WERI-Rb-1 (cell line): ENCODE measurements at places on chromosomes 7 and 10.

GRCh38 chr10:86151613-86152012 lies 215.0 kb downstream of the GRID1 start:
- no peak for DNase-seq

DNA sequence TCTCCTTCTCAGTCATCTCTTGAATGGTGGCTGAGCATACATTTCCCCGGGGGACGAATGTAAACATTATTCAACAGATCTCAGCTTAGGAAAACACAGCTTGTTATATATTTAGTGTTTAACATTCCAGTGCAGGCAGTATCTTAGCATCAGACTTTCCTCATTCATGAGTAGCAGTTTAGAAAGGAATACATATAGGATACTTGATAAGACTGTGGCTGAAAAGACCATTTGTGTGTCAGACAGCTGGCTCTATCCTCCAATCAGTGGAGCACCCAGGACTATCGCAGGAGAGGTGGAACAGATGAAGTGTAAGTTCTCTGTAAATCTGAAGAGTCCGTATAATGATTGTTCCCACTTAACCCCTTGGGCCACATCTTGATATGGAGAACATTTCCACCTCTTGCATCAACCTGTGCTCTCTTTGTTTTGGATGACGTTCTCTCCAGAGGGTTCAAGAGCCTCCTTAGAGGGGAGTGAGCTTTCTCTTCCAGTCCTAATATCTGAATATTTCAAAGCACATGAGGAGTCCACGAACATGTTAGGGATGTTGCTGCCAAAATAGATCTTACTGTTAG lies 34.0 kb downstream of the ERLIN1 start:
- DNase-seq = no peak

- DNase-seq = no peak
Observed at GRCh38 chr7:2955269-2955668, 88.4 kb downstream of the CARD11 start.

- no peak for DNase-seq
Observed at GRCh38 chr7:138958391-138958956, 22.7 kb downstream of the KIAA1549 start.

DNA sequence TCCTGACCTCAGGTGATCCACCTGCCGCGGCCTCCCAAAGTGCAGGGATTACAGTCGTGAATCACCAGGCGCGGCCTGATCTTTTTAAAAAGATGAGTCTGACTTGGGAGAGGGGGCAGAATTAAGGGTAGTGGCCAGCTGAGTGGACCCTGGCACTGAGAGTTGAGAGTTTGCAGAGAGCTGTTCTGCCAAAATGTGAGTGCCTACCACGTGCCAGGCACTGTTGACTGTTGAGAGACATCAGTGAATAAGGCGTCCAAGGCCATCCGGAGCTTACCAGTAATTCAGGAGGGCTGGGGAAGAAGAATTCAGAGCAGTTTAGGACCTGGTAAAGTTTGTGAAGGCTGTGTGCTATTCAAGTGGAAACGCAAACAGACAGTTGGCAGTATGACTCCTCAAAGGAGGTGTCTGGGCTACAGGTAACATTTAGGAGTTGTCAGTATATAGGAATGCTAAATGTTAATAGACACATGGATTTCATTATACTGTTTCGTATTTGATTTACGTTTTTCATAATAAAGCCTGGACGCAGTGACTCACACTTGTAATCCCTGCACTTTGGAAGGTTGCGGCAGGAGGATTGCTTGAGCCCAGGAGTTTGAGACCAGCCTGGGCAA lies 1.5 kb downstream of the NIPSNAP2 start:
- DNase-seq = peak; percentile 8

GRCh38 chr10:70051848-70052247 lies 798 bp upstream of the MACROH2A2 start:
- DNase-seq = no peak

GRCh38 chr7:5758753-5759335 lies 22.6 kb downstream of the RNF216 start:
- no peak for DNase-seq

DNA sequence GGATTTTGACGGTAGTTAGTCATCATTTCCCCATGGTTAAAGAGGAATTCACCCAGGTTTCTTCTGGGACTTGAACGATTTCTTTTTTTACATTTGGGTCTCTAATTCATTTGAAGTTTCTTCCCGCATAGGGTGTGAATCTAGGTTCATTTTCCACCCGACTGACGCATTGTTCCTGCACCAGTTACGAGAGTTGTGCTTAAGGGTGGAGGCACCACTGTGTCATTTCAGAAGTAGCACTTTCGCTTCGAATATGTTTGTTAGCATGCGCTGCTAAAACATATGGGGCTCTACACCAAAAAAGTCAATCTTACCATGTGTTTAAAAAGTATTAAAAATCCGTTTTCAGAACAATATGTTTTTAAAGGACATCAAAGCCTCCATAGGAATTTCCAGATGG lies 140.3 kb downstream of the VIPR2 start:
- no peak for DNase-seq

DNA sequence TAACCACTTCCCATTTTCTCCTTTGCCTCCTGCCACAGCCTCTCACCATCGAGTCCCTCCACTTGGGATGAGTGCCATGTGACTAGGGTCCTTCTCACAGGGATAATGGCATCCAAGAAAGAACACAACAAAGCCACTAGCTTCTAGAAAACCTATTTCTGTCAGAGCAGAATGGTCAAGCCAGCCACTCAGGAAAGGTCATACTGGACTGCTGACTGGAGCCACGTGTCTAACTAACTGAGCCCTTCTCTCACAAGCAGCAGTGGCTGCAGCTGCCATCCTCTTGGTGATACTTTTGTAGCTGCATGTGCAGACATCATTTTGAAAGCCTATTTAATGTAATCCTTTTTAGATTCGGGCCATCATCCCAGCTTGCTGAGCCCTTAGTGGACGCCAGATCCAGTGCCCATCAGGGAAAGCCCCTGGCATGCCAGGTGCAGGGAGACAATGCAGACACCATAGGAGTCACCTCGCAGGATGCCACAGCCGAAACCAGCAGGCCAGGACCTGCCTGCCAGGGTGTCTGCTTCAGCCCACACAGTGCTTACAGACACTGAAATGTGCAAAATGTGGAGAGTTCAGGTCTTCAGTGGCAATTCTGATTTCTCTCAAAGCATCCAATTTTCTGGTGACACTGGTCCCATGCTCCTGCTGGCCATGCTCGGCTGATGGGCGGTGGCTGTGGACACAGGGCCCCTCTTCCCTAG lies 98.3 kb upstream of the DDC start:
- no peak for DNase-seq

- DNase-seq = no peak
Observed at GRCh38 chr7:159246702-159247480, 102.2 kb upstream of the VIPR2 start.

DNA sequence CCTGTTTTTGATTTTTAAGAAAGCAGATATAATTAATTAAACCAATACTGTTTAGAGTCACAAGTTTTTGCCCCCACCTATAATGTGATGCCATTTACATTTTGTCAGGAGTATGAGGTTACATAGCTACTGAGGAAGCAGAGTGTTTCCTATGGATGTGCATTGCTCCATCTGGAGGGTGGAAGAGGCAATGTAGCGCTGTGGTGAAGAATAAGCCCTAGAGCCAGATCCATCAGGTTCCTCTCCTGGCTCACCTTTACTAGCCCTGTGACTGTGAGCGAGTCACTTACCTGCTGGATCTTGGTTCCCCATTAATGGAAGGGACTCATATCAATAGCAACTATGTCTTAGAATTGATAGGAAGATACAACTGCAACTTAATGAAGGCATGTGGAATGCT lies 216.0 kb downstream of the GPAM start:
- no peak for DNase-seq

DNA sequence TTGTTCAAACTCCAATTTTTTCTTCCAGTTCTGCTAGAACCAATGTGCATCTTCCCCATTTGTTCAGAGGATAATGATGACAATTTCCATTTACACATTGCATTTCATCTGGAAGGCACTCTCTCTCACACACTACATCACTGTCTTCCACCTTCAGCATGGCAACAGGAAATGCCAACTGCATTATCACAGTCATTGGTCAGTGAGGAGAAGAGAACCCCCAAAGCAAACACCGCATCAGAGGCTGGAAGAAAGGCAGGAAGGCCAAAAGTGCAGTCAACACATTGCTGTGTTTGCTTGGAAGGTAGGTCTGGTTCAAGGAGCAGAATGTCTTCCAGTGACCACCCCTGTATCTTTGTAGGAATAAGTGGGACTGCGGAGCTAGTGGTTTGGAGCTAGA lies 192.2 kb upstream of the RHOBTB1 start:
- no peak for DNase-seq

GRCh38 chr7:120394595-120394994 lies 121.6 kb downstream of the KCND2 start:
- DNase-seq = no peak

DNA sequence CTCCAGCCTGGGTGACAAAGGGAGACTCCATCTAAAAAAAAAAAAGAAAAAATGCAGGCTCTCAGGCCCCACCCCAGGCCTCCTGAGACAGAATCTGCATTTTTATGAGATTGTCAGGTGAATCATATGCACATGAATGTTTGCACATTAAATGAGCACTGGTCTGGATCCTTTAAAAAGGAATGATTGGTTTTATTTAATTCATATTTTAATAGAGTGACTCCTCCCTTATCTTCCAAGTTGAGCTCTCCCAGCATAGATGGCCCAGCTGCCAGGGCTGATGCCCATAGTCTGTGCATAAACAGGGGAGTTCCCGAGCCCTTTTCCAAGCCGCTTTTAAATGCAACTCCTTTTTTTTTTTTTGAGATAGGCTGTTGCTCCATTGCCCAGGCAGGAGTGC lies 28.5 kb downstream of the CUX1 start:
- DNase-seq = no peak

- DNase-seq = no peak
Observed at GRCh38 chr7:54969208-54969967, 49.4 kb upstream of the EGFR start.

- no peak for DNase-seq
Observed at GRCh38 chr7:139682136-139683013, 95.4 kb downstream of the HIPK2 start.

- DNase-seq = no peak
Observed at GRCh38 chr7:108418946-108419345, 37.3 kb downstream of the NRCAM start.

DNA sequence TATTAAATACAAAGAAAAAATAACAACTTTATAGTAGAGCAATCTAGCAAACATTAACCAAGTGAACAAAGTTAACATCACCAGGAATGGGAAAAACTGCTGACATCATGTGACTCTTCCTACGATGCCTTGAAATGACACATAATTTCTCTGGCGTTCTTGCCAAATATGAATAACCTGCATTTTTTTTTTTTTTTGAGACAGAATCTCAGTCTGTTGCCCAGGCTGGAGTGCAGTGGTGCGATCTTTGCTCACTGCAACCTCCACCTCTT lies 126.5 kb upstream of the VKORC1L1 start:
- no peak for DNase-seq

DNA sequence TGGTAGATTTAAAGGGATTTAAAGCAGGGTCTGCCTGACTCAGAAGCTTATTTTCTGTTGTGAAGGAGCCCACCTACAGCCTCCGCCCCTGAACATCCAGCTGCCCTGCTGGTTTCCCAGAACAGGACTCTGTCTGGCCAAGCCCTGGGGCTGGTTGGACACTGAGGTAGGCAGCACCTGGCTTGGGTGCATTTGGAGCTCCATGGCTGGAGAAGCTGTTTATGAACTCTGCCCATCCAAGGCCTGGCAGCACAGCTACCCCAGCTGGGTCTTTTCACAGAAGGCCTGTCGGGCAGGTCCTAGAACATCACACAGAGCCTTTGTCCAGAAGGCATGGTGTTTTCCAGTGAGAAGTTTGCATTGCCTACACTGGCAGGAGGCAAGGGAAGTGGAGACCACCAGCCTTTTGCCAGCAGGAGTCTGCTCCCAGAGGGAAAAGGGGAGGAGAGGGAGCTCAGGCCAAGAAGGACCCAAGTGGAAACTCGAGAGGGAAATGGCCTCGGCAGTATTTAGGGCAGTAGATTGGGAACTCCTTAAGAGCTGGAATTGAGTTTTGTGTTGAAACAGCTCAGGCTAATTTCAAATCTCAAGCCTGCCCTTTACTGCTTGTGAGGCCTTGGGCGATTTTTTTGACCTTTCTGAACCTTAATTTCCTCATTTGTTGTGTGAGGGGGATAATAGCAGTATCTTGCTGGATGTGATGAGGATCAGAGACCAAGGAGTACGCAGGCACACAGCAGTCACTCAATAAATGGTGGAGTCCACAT lies 12.3 kb upstream of the PDCD4 start:
- DNase-seq = no peak

- DNase-seq = no peak
Observed at GRCh38 chr7:87599336-87599735, 1.3 kb downstream of the ABCB1 start.

GRCh38 chr10:93806903-93807302 lies 49.2 kb downstream of the LGI1 start:
- no peak for DNase-seq

DNA sequence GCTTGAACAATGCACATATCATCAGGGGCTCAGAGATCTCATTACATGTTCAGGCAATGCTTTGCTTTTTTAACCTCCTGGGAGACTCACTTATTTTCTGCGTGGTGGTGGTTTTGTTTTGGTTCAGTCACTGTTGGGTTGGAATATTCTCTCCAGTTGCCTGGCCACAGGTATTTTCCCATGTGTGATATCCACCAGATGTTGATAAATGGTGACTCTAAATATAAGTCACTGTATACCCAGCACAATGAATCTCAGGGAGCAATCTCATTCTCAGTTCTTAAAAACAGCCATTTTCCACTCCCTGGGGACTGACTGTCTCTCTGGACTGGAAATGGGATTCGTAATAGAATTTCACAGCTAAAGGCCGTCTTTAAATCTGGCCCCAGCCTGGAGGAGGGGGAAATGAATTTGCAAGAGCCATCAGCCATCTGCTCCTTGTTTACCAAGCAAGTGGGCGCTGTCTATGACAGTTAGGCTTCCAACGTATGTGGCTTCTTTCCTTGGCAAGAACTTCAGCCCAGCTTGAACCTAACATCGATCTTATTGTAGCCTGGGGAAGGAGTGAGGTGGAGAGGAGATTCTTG lies 1106.2 kb downstream of the NRG3 start:
- peak; percentile 12 for DNase-seq

- DNase-seq = no peak
Observed at GRCh38 chr10:92146781-92147180, 144.1 kb downstream of the CPEB3 start.

- DNase-seq = no peak
Observed at GRCh38 chr10:95467162-95467599, 94.0 kb downstream of the SORBS1 start.

DNA sequence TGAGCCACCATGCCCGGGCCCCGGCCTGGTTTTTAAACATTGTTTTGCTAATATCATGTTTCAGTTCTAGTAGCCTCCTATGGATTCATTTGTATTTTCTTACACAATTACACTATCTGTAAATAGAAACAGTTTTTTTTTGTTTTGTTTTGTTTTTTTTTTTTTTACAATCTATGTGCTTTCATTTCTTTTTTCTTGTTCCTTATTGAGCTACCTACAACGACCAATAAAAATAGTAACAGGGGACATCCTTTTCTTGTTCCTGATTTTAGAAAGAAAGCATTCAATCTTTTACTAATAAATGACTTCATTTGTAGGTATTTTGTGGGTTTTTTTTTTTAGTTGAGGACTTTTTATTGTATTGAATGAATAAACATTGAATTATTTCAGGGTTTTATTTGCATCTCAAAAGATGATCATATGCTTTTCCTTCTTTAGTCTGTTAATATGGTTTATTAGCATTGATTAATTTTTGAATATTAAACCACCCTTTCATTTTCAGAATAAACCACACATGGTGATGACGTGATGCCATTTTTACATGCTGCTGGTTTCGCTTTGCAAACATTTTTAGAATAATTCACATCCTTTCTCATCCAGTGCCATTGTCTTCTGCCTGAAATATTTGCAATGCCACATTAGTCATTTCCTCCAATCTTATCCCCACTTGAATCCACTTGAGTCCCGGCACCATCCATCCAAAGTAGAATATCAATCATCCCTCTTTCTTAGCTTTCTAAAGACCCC lies 18.1 kb upstream of the AKR1E2 start:
- no peak for DNase-seq
